IMR-90 (cell line): ENCODE measurements at places on chromosomes 4 and X.

DNA sequence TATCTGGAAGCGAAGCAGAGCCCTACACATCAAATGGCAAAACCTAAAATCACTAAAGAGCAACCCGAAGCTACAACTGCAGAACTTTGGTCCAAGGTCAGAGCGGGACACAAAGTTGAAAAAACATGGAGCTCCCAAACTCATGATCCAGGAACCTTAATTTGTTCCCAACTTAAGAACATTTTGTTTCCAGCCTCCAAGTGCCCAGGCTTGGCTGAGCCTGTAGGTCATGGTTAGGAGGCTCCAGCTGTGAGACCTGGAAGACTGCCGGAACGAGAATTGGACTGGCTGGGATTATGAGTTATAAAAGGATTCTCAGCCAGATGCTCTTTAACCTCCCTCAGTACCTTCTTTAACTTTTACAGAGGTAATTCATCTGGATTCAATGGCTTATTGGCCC, 349.1 kb upstream of the DDX53 start:
- no peaks in the 10 kb centered on the region for H3K36me3 ChIP-seq
- no peak overlapping the region for H3K4me3 ChIP-seq
- H3K27ac ChIP-seq = no peak overlapping the region
- DNase-seq = no peak

DNA sequence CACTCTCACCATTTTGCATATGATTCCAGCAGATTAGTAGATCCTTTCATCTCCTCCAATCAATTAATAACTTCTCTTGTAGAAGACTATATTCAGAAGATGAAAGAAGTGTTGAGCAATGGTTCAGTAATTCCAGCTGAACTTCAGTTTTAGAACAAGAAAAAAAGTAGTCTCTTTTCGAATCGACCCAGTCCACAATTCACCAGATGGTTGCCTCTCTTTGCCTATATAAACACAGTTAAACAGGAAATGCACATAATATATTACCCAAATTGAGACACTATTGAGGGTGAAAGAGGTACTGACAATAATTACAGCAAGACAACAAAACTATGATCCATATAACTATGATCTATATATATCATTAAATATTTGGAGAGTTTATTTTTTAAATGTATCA, 16.8 kb upstream of the FAM241A start:
- no peaks in the 10 kb centered on the region for H3K36me3 ChIP-seq
- H3K4me1 ChIP-seq = peaks cover 4% of the 10 kb centered on the region
- H3K27me3 ChIP-seq = peaks cover 2% of the 10 kb centered on the region; the same call in 1 of the 2 replicates
- H3K4me3 ChIP-seq = no peak overlapping the region
- DNase-seq = no peak

DNA sequence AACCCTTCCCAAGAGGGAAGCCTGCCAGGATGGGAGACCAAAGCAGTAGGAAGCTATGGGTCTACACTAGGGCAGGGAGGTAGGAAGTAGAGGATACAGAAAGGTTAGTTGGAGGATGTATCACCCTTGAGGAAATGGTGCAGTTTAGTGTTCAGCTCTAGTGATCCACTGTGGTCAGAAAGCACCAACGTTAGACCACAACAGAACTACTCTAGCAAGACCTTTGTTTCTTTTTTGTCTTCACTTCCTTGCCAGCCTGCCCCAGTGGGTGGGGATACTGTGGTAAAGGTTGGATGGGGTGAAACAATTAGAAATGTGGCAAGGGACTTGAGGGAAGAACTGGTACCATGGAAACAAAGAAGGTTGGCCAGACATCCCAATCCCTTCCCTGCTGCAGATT, 83.3 kb downstream of the DDIT4L start:
- no peak for DNase-seq
- H3K36me3 ChIP-seq = no peaks in the 10 kb centered on the region
- H3K27ac ChIP-seq = no peak overlapping the region
- H3K4me3 ChIP-seq = no peak overlapping the region
- H3K4me1 ChIP-seq = no peaks in the 10 kb centered on the region

DNA sequence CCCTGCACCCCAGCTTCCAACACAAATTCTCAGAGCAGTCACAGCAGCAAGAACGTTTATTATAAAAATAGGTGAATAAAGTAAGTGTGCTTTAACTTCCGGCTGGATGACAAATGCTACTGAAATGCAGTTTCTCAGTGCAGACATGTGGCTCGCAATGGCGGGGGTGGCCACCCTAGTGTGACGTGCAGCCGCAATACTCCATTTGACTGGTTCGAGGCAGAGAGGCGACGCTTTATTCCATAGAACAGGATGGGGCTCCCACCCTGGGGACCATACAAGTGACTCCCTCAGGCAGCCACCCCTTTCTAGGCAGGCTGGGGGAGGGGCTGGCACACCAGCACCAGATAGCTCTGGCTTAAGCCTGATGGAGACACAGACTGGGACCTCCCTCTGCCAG, 14.5 kb downstream of the TNIP2 start:
- DNase-seq = peak; percentile 57
- H3K36me3 ChIP-seq = peaks cover 38% of the 10 kb centered on the region
- H3K27me3 ChIP-seq = no peaks in the 10 kb centered on the region
- no peak overlapping the region for H3K27ac ChIP-seq

GRCh38 chrX:154991476-154991875, 31.0 kb downstream of the F8 start:
- H3K27me3 ChIP-seq = no peaks in the 10 kb centered on the region
- no peak overlapping the region for H3K4me3 ChIP-seq
- no peak overlapping the region for H3K27ac ChIP-seq
- no peaks in the 10 kb centered on the region for H3K4me1 ChIP-seq

GRCh38 chr4:4387531-4388310, 819 bp downstream of the NSG1 start:
- DNase-seq = no peak
- H3K27ac ChIP-seq = no peak overlapping the region
- peaks cover 4% of the 10 kb centered on the region; the same call in 1 of the 2 replicates for H3K4me1 ChIP-seq
- H3K4me3 ChIP-seq = peak overlapping the region; percentile 59; the same call in 1 of the 2 replicates

- no peaks in the 10 kb centered on the region for H3K4me1 ChIP-seq
- no peak for DNase-seq
- H3K36me3 ChIP-seq = no peaks in the 10 kb centered on the region
- H3K4me3 ChIP-seq = no peak overlapping the region
- H3K27me3 ChIP-seq = no peaks in the 10 kb centered on the region
These were observed 232.4 kb upstream of the CTSO start for GRCh38 chr4:156186111-156186510.

DNA sequence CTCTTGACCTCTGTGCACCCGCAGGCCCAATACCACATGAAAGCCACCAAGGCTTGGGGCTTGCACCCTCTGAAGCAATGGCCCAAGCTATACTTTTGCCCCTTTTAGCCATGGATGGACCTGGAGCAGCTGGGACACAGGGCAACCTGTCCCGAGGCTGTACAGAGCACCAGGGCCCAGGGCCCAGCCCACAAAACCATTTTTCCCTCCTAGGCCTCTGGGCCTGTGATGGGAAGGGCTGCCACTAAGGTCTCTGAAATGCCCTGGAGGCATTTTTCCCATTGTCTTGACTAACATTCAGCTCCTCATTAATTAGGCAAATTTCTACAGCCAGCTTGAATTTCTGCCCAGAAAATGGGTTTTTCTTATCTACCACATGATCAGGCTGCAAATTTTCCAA, 79.9 kb upstream of the GABRA3 start:
- no peaks in the 10 kb centered on the region for H3K36me3 ChIP-seq
- no peak overlapping the region for H3K27ac ChIP-seq
- DNase-seq = no peak
- H3K4me1 ChIP-seq = no peaks in the 10 kb centered on the region

DNA sequence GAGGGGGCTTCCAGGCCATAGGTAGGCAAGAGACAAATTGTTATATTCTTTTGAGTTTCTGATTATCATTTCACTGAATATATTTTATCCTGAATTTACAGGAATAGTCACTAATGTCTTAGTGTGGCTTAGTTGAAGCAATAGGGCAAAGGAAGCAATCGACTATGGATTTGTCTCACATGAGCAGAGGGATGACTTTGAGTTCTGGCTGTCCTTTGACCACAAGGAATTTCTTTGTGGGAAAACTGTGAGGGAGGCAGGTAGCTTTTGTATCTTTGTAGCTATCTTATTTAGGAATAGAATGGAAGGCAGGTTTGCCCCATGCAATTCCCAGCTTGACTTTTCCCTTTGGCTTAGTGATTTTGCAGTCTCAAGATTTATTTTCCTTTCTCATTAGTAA, 207.3 kb upstream of the ANXA10 start:
- H3K4me3 ChIP-seq = no peak overlapping the region
- H3K4me1 ChIP-seq = no peaks in the 10 kb centered on the region
- peak; percentile 16 for DNase-seq
- no peaks in the 10 kb centered on the region for H3K27me3 ChIP-seq
- no peak overlapping the region for H3K27ac ChIP-seq
- no peaks in the 10 kb centered on the region for H3K36me3 ChIP-seq

DNA sequence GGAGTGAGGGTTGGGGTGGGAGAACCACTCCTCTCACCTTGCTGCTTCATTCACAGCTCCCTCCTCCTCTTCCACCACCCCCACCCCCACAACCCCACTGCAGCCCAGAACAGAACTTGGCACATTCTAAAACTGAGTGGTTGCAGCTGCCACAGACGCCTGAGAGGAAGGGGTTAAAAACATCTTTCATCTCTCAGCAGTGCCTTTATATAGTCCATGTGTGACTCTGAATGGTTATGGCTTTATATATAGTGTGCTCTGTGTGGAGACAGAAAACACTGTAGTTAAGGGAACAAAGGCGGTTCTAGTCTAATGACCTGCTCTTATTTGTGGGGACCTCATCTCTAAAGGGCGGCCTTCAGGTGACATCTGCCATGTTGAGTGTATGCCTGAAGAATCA, 144.8 kb downstream of the BCOR start:
- no peaks in the 10 kb centered on the region for H3K36me3 ChIP-seq
- H3K4me3 ChIP-seq = no peak overlapping the region
- H3K27me3 ChIP-seq = peaks cover 41% of the 10 kb centered on the region
- no peak for DNase-seq
